Activated CD8-positive, alpha-beta T cell treated with anti-CD3 and anti-CD28 coated beads for 36 hours (primary cell): ENCODE measurements at places on chromosomes 13 and 19. TPM values are rescaled to one million over a fixed set of nuclear protein-coding genes. Genes with fewer than 3 reads are reported as not detected.

DNA sequence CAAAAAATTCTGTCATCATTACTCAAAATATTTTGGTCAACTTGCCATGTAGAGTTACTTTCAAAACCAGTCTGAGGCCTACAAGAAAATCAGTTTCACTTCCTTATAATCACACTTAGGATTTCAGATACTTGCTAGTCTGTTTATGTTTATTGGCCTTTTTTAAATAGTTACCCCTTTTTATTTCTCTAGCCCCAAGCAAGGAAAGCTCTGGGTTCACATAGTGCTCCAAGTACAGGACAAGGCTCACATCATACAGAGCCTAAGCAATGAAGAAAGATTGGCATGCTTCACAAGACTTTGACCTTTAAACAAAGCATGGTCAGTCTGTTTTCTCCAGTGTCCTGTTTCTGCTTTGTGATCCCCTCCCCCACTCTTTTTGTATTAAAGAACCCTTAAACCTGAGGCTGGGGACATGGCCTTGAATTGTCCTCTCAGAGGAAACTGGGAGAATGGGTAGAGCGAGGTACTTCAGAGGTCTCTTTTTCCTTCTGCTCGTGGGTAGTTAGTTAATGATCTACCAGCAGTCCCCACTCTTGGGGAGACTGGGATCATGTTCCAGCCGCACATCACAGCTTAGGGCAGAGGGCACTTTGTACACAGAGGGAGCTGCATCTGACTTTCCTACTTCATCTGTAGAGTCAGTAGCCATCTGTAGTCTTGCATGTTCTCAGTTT, 30.7 kb downstream of the CEACAM1 start:
- DNase-seq: no peak

GRCh38 chr13:113941571-113942191, 32.2 kb downstream of the C13orf46 start:
- no peak for DNase-seq

The HTR2A gene
- total RNA-seq: not detected

The C13orf42 gene
- not detected for total RNA-seq

DNA sequence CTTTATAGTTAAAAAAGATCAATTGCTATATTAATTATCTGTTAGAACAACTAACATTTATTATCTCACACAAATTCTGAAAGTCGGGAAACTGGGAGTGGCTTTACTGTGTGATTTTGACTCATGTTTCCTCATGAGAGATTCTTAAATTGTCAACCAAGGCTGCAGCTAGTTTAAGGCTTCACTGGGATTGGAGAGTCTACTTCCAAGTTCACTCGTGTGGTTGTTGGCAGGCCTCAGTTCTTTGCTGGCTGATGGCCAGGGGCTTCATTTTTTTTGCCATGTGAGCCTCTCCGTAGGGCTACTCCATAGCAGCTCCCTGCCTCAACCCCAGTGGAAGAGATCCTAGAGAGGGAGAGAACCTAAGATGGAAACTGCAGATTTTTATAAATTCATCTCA, 24.5 kb upstream of the LPAR6 start:
- DNase-seq: no peak

The MAST3 gene
- 23.1 TPM for total RNA-seq

The FXYD7 gene
- total RNA-seq: not detected

The ABHD8 gene
- 5.0 TPM for total RNA-seq

GRCh38 chr19:2176337-2176994, 12.7 kb downstream of the DOT1L start:
- no peak for DNase-seq

GRCh38 chr19:34363094-34363493, 1.9 kb upstream of the GPI start:
- DNase-seq: no peak
